ENCODE measurements at places on chromosomes 3 and 15.

- no peak for DNase-seq
Measured at GRCh38 chr3:43753741-43754715, 63.3 kb downstream of the ABHD5 start.

DNA sequence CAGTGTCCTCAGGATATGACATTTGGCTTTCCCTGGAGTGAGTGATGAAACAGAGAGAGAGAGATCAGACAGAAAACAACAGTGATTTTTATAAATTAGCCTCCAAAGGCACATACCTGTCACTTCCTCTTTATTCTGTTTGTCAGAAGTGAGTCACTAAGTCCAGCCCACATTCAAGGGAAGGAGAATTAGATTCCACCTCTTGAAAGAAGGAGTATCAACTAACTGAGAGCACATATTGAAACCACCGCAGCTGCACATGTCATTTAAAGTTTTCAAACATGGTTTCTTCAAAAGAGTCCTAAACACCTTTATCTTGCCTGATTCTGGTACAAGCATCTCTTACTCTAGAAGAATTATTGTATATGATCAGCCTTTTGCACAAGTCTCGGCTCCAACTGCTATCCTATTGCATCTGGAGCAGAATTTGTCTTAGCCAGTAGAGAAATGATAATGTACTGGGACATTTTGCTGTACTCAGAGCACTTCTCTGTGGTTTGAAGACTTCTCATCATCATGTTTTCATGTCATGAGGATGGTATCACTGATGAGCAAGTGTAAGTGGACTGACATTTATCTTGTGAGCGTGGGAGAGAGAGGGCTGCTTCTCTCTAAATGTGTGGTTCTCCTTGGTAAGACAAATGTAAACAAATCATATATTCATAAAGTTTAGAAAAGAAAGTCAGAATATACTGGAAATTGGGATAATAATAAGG lies 338.9 kb upstream of the CFAP20DC start:
- no peak for DNase-seq

GRCh38 chr3:156787926-156788663 lies 38.1 kb upstream of the LEKR1 start:
- DNase-seq, result no peak

- no peak for DNase-seq
Measured at GRCh38 chr3:150315721-150316120, 92.4 kb upstream of the TSC22D2 start.

- no peak for DNase-seq
Measured at GRCh38 chr15:33370623-33371020, 59.9 kb downstream of the RYR3 start.

- DNase-seq, result no peak
Measured at GRCh38 chr3:115830764-115831395, 207.6 kb downstream of the GAP43 start.

- DNase-seq, result no peak
Measured at GRCh38 chr15:96561593-96561992, 231.1 kb downstream of the NR2F2 start.

- DNase-seq, result no peak
Measured at GRCh38 chr3:10391391-10391790, 70.5 kb upstream of the SEC13 start.

GRCh38 chr15:87572381-87572910 lies 684.1 kb downstream of the NTRK3 start:
- DNase-seq, result no peak

DNA sequence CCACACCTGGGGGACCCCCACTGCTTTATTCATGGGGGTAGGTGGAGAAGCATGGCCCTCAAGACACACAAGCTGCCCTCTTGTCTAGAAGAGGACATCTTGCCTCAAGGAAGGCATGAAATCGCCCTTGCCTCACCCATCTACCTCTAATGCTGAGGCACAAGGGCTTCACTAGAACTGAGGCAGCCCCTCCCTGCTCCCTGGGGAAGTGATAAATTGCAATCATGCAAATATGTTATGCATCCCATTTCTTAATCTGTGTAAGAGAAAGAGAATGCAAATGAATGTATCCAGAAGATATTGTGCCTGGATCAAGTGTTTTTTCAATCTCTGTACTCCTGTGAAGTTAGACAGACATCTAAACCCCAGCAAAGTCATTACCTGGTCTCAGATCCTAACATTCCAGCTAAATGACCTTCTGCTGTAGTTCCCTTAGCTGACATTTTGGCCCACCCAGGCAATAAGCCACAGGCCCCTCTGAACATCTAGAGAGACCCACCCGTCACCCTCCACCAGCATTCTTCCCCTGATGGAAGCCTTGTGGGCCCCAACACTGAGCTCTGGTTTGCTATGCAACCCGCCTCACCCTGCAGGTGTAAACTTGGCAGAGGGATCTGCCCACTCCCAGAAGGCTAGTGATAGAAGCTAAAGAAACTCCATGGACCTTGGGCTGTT lies 53.8 kb downstream of the FAM174B start:
- no peak for DNase-seq

GRCh38 chr3:107975529-107976201 lies 115.2 kb downstream of the CD47 start:
- no peak for DNase-seq

GRCh38 chr15:64865998-64866520 lies 24.3 kb downstream of the PLEKHO2 start:
- no peak for DNase-seq

- DNase-seq, result no peak
Measured at GRCh38 chr15:72824781-72825180, 41.2 kb upstream of the ADPGK start.
